ENCODE measurements at places on chromosomes 1 and 21.

DNA sequence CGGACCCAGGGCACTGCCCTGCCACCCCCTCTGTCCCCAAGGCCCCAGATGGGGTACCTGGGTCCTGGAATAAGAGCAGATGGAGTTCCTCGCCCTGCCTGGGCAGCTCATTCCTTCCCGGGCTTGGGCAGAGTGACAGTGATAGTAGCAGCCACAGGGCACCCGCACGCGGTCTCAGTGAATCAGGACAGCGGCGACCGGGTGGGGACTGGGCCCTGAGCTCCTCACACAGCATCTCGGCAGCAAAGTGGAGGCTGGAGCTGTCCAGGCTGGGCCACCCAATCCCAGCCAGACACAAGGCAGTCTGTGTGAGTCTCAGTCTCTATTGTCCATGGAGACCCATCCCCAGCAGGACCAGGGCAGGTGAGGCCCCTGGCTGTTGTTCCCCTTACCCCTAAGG lies 37.4 kb upstream of the CCDC27 start:
- DNase-seq = no peak

GRCh38 chr1:51919684-51920083 lies 41.2 kb upstream of the NRDC start:
- DNase-seq = no peak

DNA sequence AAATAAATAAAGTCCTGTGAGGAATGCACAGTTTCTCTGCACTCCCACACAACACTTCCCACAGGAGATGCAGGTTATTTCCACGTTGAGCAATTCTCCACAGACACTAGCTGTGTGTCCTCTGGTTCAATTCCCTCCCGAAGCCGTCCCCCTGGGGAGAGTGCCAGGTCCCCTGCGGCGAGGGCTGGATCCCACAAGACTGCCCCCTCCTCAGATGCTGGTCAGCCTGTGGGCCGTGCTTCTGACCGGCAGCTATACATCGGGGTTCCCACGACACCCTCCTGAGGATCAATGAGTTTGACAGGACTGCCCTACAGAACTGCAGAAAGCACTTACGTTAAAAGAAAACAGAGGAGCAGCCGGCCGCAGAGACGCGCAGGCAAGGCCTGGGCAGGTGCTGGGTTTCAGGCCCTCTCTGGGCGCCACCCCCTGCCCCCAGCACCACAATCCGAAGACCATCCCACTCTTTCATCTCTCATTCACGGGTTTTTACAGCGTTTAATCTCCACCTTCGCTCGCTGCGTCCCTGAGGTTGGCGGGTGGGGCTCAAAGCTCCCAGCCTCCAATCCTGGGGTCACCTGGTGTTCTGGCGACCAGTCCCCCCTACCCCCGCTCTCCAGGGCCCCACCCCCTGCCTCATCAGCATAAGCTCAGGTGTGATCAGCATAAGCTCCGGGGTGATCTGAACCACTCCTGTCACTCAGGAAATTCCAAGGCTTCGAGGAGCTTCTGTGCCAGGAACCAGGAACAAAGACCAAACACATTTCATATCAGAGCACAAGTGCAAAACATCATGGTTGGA lies 9.3 kb downstream of the SLC35E2B start:
- DNase-seq = no peak

DNA sequence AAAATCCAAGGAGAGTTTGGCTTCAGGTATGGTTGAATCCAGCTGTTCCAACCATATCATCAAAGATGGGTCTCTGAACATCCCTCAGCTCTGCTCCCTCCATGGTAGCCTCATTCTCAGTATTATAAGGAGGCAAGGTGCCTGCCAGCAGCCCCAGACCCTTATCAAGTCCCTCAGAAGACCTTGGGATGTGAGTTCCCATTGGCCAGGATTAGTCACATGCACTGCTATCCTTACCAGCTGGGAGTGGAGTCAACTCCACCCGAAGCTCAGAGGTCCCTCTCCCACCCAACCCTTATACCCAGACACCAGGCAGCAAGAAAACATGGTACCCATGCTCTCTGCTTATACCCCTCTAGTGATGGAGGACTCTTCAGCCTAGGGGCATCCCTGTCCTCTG lies 153.7 kb upstream of the ZBTB40 start:
- no peak for DNase-seq

- DNase-seq = no peak
These were observed 2.3 kb downstream of the DHX9 start for GRCh38 chr1:182841368-182841988.

DNA sequence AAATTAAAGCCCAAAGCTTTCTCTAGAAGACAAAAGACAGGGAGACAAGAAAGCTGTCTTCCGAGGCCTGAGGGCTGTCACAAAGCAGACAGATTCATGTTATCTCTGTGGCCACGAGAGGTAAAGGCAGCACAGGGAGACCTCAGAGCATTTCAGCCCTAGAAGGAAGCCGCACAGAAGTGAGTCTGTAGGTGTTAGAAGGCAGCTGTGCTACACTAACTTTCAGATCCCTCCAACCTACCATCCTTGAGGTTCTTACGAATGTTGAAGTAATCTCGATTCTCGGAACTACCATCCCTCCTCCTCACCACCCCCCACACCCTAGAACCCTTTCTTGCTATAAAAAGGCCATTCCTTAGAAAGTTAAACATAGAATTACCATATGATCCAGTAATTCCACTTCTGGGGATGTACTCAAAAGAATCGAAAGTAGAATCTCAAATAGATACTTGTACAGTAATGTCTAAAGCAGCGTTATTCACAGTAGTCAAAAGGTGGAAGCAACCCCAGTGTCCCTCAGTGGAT lies 21.5 kb upstream of the LYST start:
- DNase-seq = no peak

GRCh38 chr1:56330391-56331026 lies 248.9 kb downstream of the PLPP3 start:
- DNase-seq = no peak

DNA sequence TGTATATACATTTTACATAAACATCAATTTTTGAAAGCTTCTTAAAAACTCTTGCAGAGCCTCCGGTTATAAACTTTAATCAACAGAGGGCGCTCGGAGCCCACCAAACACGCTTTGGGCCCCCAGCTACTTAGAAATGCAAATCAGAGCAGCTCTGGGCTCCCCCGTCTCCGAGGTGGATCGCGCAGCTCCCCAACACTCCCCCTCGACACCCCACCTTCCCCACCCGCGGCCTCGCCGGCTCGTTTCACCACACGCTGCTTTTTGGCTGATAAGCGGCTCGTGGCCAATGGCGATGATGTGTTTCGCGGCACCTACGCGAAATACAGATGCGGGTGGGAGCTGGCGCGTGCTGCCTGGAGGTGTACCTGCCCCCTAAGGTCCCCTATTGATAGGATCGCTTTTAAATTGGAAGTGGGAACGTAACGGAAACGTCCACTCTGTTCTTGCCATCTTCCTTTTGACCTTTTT lies 1.7 kb upstream of the KIF26B start:
- no peak for DNase-seq

- no peak for DNase-seq
These were observed 65.6 kb downstream of the SAMSN1 start for GRCh38 chr21:14480411-14481031.

GRCh38 chr1:157575744-157576143 lies 22.1 kb downstream of the FCRL4 start:
- DNase-seq = no peak

DNA sequence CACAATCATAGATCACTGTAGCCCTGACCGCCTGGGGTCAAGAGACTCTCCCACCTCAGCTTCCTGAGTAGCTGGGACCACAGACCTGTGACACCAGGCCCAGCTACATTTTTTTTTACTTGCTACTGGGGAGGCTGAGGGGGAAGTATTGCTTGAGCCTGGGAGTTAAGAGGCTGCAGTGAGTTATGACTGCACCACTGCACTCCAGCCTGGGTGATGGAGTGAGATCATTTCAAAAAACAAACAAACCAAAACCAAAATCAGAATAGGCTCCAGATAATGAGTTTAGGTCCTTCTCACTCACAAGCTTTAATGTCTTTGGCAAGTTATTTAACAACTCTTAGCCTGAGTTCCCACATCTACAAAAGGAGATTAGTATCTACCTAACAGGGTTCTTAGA lies 22.8 kb downstream of the WDR26 start:
- no peak for DNase-seq

DNA sequence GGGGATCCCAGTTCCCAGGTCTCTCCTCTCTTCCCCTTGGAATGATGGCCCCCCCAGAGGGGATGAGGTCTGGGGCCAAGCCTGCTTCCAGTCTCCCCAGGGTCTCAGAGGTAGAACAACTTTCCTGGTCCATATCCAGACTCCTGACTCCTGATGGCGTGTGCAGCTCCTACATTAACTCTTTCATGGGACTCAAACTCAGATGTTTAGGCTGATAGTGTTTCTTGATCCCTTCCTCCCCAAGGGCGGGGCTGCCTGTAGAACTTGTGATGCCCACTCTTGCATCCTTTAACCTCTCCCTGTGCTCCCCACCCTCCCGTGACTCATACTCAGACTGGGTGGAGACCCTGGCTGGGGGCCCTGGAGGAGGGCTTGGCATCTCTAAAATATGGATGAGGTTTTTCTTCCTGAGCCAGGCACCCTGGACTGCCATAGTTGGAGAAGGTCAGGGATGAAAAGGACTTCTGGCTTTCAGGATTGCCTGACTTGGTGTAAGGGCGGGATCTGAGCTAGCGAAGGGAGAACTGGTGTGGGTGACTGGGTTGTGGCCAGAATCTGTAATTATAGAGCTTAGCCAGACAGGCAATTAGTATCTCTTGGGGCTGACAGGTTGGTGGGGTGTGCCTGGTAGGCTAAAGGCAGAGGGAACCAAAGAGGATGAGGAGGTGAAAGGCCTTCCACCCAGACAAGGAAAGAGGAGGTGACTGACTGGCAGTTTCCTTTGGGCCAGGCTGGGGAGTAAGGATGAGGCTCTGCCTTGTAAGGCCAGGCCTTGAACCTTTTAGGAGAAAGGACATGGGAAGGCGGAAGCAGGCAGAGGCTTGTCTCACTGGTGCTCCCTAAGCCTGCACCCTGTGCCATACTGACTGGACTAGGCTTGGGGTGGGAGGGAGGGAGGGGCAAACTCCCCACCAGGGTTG lies 1.5 kb downstream of the ATP8B2 start:
- no peak for DNase-seq

- no peak for DNase-seq
These were observed 39.4 kb upstream of the BMP8A start for GRCh38 chr1:39452081-39452480.

DNA sequence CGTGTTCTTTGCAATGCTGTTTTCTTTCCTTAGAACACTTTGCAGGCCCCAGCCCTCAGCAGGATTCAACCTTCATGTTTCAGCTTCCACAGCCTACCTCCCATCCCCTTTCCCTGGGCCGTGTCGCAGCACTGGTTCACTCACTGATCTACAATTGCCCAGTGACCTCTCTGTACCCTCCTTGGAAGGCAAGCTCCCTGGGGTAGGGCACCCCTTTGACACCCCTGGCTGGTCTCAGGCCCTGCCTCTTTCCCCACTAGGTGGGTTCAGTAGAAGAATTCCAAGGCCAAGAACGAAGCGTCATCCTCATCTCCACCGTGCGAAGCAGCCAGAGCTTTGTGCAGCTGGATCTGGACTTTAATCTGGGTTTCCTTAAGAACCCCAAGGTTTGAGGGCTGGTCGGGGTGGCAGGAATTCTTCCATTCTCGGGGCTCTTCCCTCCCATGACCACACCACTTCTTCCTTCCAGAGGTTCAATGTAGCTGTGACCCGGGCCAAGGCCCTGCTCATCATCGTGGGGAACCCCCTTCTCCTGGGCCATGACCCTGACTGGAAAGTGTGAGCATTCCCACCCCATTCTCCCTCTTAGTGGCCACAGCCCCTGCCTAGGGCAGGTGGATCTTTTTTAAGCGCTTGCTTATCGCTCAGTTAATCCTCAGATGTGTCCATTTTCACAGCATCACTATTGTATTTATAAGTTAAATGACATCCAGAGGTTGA lies 7.3 kb downstream of the RHOC start:
- no peak for DNase-seq

GRCh38 chr21:34867785-34868184 lies 181.3 kb downstream of the RUNX1 start:
- DNase-seq = no peak

- DNase-seq = no peak
These were observed 25.2 kb upstream of the TRIM45 start for GRCh38 chr1:117146575-117147340.

DNA sequence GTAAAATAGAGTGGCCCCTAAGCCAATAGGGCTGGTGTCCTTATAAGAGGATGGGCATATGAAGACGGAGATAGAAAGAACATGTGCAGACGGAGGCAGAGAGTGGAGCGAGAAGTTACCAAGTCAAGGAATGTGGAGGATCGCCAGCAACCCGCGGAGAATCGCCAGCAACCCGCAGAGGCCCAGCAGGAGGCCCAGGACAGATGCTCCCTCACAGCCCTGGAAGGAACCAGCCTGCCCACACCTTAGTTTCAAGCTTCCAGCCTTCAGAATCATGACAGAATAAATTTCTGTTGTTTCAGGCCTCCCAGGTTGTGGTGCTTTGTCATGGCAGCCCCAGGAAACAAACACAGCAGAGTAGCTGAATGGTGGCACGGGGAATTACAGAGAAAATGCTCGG lies 9.6 kb downstream of the CLDN14 start:
- DNase-seq = no peak

- no peak for DNase-seq
These were observed 46.8 kb downstream of the TRIM11 start for GRCh38 chr1:228359613-228360532.

- peak; percentile 70 for DNase-seq
These were observed 66.2 kb upstream of the IRF2BP2 start for GRCh38 chr1:234676103-234676594.

DNA sequence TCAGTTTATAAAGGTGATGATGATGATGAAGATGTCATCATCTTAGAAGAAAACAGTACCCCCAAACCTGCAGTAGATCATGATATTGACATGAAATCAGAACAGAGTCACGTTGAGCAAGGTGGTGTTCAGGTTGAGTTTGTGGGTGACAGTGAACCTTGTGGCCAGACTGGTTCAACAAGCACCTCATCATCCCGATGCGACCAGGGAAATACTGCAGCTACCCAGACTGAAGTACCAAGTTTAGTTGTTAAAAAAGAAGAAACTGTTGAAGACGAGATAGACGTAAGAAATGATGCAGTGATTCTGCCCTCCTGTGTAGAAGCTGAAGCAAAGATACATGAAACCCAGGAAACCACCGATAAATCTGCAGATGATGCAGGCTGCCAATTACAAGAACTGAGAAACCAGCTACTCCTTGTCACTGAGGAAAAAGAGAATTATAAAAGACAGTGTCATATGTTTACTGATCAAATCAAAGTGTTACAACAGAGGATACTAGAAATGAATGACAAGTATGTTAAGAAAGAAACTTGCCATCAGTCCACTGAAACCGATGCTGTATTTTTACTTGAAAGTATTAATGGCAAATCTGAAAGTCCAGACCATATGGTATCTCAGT lies 16.0 kb upstream of the CHAF1B start:
- DNase-seq = no peak

GRCh38 chr1:24058671-24059455 lies 53.1 kb downstream of the MYOM3 start:
- DNase-seq = no peak

Measured in urinary bladder (tissue), 4 donors.